ENCODE measurements at places on chromosomes 13 and 19.

GRCh38 chr13:77386880-77387606 is 60.1 kb upstream of the MYCBP2 start:
- DNase-seq = no peak

DNA sequence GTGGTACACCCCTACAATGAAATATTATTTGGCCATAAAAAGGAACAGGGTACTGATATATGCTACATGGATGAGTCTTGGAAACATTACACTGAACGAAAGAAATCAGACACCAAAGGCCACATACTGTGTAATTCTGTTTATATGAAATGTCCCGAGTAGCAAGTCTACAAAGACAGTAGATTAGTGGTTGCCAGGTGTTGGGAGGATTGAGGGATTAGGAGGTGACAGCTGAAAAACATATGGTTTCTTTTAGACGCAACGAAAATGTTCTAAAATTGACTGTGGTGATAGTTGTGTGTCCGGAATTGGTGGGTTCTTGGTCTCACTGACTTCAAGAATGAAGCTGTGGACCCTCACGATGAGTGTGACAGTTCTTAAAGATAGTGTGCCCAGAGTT is 35.1 kb downstream of the IL17D start:
- DNase-seq = no peak

DNA sequence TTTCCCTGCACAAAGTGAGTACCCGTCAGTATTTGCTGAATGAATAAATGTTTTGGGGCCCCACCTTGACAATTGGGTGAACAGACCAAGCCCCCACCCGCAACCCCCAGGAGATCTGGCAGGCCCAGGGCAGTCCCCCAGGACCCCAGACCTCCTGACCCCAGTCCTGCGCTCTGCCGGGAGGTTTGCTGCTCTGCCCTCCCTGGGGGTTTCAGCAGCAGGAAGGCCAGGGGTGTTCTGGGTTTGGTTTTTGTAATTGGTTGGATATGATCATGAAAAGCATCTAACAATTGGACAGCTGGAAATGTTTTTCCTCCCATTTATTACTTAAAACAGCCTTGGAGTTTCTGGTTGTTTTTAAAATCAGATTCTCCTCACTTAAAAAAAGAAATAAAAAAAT is 193.8 kb downstream of the URI1 start:
- no peak for DNase-seq

DNA sequence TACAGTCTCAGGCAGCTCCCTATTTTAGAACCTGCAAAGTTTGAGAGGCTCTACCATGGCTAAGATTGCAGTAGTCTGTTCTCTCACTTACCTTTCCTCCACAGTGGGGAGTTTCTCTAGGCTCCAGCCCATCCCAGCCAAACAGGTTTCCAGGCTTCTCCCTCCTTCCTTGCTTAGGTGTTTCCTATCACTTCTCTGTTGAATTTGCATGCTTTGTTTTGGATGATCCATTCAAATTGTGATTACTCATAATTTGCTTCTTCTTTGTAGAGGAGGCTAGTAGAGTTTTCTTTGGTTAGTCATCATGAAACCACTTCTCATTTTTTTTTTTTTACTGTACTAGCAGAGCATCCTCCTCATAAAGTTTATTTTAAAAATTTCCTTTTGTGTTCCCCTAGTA is 1242.2 kb upstream of the MIR17HG start:
- no peak for DNase-seq

- no peak for DNase-seq
Observed at GRCh38 chr13:72166102-72166650, 299.2 kb upstream of the DACH1 start.

GRCh38 chr13:54263868-54264267 is 1235.3 kb downstream of the OLFM4 start:
- DNase-seq = no peak

DNA sequence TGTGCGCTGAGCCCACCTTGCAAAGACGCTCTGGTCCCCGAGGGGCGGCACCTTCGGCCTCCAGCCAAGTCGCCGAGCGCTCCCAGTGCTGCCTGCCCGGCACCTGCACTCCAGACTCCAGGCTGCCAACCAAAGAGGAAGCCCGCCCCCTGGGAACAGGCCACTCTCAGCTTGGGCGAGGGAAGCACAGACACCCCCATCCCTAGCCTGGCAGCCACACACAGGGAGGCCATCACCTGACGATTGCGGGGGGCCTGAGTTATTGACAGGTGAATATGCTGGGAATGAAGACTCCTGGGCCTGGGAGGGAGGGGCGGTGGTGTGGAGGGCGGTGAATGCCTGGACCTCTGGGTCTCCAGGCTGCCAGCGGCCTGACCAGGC is 10.3 kb upstream of the ZNF492 start:
- DNase-seq = no peak

DNA sequence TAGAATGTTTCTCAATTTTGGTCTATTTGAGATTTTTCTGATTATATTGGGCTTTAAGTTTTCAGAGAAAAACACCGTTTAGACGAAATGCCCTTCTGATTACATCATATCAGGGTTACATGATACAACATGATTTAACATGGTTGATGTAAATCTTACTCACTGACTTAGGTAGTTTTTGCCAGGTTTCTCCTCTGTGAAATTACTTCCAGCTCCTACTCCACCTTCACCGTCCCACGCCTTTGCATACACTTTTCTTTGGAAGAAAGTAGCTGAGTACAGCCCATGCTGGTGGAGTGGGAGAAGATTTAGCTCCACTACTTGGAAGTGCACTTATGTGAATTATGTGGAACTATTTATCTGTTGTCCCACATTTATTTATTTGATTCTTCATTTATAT is 433.2 kb upstream of the KLHL1 start:
- DNase-seq = no peak

DNA sequence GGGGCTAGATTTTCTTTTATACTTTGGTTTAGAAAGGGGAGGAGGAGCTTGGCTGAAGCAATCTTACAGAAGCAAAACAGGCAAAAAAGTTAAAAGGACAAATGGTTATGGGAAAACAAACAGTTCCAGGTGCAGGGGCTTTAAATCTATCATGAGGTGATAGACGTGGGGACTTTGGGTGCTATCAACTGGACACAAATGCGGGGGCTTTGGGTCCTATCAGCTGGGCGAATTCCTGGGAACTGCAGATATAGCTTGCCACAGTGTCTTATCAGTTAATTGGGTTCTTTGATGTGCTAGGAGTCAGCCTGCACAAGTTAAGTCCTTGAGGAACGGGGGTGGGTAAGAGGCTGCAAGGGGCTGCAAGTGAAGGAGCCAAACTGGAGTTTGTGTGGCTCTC is 260.6 kb downstream of the TUBA3C start:
- no peak for DNase-seq

DNA sequence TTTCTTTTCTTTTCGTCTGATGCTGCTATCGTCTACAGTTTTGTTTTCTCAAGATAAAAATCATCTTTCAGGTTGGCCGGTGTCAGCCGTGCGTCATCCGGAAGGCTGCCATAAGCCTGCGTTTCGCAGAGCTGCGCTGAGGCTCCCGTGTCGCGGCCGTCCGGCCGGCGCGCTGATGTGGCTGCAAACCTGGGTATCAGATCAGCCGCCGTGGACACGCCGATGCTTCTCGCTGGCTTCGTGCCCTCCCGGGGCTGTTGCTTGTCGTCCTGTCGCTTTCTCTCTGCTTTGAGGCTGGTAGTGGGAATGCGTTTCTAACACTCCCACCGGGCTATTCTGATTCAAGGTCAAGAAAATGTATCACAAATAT is 45.9 kb upstream of the TFDP1 start:
- no peak for DNase-seq

DNA sequence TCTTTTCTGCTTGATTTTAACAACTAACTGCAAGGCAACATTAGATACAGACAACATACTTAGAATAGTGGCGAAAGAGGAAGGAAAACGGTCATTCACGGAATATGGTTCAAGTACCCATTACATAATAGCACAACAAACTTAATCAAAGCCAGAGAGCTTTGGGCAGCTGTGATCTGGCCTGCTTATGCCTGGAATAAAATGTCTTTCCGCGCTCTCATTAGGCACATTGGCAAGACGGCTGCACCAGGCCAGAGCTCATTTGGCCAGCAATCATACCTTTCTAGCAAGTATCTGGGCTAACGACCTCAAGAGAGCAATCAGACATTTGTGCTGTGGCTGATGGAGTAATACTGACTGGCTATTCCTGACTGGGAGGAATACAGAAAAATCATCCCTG is 112.8 kb downstream of the NALCN start:
- no peak for DNase-seq

- DNase-seq = no peak
Observed at GRCh38 chr19:30395283-30395682, 23.1 kb downstream of the ZNF536 start.

- no peak for DNase-seq
Observed at GRCh38 chr19:40392894-40393517, 3.0 kb upstream of the HIPK4 start.

GRCh38 chr13:109162248-109163036 is 533.0 kb downstream of the MYO16 start:
- DNase-seq = no peak

GRCh38 chr13:40313269-40314200 is 352.9 kb downstream of the FOXO1 start:
- no peak for DNase-seq

DNA sequence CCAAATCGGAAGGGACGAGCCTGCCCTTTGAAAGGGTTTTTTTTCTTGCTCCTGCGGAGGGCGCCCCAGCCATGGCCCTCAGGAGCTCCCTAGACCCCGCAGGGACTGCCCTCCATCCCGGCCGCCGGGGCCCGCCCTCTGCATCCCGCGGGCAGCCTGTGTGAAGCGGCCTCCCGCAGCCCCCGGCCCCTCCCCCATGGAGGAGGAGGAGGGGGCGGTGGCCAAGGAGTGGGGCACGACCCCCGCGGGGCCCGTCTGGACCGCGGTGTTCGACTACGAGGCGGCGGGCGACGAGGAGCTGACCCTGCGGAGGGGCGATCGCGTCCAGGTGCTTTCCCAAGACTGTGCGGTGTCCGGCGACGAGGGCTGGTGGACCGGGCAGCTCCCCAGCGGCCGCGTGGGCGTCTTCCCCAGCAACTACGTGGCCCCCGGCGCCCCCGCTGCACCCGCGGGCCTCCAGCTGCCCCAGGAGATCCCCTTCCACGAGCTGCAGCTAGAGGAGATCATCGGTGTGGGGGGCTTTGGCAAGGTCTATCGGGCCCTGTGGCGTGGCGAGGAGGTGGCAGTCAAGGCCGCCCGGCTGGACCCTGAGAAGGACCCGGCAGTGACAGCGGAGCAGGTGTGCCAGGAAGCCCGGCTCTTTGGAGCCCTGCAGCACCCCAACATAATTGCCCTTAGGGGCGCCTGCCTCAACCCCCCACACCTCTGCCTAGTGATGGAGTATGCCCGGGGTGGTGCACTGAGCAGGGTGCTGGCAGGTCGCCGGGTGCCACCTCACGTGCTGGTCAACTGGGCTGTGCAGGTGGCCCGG is 815 bp downstream of the MAP3K10 start:
- DNase-seq = no peak

- no peak for DNase-seq
Observed at GRCh38 chr19:3808420-3809143, 22.4 kb upstream of the MATK start.

DNA sequence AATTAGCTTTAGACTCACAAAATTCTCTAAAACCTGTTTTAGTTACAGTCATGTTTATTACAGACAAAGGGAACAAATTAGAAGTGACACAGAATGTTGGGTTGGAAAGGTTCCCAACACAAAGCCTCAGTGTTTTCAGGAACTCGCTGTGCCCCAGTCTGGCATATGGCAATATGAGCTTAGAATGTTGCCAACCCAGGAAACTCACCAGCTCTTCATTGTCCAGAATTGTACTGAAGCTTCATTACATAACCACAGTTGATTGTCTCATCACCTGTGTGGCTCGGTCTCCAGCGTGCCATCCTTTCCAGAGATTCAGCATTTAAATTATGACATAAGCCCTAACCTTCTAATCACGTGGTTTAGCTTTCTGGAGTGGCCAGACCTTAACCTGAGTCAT is 19.1 kb downstream of the ZNF264 start:
- no peak for DNase-seq

- no peak for DNase-seq
Observed at GRCh38 chr13:98144027-98144741, 1.3 kb downstream of the FARP1 start.

DNA sequence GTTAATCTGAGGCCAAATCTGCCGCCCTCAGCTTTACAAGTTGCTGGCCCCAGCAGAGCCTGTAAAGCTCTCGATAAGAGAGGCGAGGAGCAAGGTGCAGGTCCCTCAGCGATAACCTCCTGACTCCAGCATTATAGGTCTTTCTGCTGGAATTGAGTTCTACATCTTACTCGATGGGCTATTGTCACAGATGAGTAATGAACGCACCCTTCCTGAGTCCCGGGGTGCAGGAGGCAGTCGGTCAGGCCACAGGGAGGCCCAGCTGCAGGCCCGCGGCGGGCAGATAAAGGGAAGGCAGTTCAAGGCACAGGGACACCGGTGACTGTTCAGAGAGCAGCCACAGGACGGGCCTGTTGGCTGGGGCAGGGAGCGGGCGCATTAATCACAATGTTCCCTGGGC is 157.6 kb upstream of the OBI1 start:
- DNase-seq = no peak

- DNase-seq = no peak
Observed at GRCh38 chr13:92896842-92897241, 329.8 kb upstream of the GPC6 start.

- DNase-seq = no peak
Observed at GRCh38 chr19:1110809-1111640, 7.2 kb downstream of the GPX4 start.

GRCh38 chr13:51731759-51732158 is 72.2 kb downstream of the DHRS12 start:
- DNase-seq = no peak

DNA sequence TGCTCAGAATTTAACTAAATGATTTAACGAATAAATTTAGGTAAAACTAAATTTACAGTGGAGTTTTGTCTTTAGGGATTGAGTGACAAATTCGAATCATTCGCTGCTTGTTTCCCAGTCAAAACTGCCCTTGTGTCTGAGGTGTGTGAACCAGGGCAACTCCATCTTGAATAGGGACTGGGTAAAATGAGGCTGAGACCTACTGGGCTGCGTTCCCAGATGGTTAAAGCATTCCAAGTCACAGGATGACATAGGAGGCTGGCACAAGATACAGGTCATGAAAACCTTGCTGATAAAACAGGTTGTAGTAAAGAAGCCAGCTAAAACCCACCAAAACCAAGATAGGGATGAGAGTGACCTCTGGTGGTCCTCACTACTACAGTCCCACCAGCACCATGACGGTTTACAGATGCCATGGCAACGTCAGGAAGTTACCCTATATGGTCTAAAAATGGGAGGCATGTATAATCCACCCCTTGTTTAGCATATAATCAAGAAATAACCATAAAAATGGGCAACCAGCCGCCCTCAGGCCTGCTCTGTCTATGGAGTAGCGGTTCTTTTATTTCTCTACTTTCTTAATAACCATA is 10.2 kb upstream of the ANKRD10 start:
- DNase-seq = no peak
